ENCODE measurements at places on chromosomes 6 and 20. TPM values are rescaled to one million over a fixed set of nuclear protein-coding genes. Genes with fewer than 3 reads are reported as not detected.

GRCh38 chr20:58682656-58683531 lies 9.7 kb upstream of the NPEPL1 start:
- H3K36me3 ChIP-seq: no peaks in the 10 kb centered on the region
- H3K27ac ChIP-seq: no peak overlapping the region
- H3K4me1 ChIP-seq: no peaks in the 10 kb centered on the region
- no peaks in the 10 kb centered on the region for H3K27me3 ChIP-seq
- DNase-seq: no peak

DNA sequence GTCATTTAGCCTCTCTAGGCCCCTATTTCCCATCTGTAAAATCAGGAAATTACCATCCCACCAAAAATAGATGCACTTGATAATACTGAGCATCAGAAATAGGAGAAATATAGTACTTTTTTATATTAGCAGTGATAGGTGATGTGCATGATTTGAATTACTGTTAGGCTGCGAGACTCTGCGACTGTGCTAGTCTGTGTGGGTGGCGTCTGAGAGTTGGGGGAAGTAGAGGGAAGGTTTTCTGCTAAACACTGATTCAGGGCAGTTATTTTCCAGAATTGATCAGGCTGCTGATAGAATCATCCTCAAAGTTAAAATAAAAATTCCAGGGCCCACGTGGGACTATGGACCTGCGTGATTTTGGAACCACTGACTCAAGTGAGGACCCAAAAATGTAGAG lies 60.4 kb upstream of the ARMH2 start:
- no peak overlapping the region for H3K27ac ChIP-seq
- H3K4me3 ChIP-seq: no peak overlapping the region
- H3K36me3 ChIP-seq: no peaks in the 10 kb centered on the region
- H3K4me1 ChIP-seq: peaks cover 4% of the 10 kb centered on the region
- DNase-seq: no peak

DNA sequence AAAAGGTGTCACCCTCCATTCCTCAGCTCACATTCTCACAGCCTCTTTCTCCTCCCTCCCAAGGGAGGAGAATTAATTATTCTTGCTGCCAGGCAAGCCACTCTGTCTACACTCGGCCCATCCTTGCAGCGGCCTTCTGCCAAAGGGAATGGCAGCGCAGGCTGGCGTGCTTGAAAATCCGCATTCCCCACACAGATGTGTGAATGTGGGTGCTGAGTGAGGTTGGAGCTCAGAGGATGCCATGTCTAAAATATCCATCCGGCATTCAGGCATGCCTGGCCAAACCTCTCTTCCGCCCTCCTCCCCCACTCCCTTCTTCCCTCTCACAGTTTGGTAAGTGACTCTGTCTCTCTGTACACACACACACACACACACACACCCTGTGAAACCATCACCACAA lies 27.7 kb downstream of the PNPLA1 start:
- no peak overlapping the region for H3K27ac ChIP-seq
- no peak for DNase-seq
- no peaks in the 10 kb centered on the region for H3K36me3 ChIP-seq
- no peaks in the 10 kb centered on the region for H3K27me3 ChIP-seq
- peaks cover 6% of the 10 kb centered on the region for H3K4me1 ChIP-seq
- H3K4me3 ChIP-seq: no peak overlapping the region

- no peak overlapping the region for H3K4me3 ChIP-seq
- no peaks in the 10 kb centered on the region for H3K36me3 ChIP-seq
- H3K27me3 ChIP-seq: no peaks in the 10 kb centered on the region
- no peak for DNase-seq
Measured at GRCh38 chr6:109143191-109143590, 47.9 kb downstream of the CEP57L1 start.

GRCh38 chr6:18792866-18793265 lies 405.7 kb downstream of the RNF144B start:
- no peaks in the 10 kb centered on the region for H3K36me3 ChIP-seq
- no peaks in the 10 kb centered on the region for H3K4me1 ChIP-seq
- DNase-seq: no peak
- H3K4me3 ChIP-seq: no peak overlapping the region
- H3K27me3 ChIP-seq: no peaks in the 10 kb centered on the region

DNA sequence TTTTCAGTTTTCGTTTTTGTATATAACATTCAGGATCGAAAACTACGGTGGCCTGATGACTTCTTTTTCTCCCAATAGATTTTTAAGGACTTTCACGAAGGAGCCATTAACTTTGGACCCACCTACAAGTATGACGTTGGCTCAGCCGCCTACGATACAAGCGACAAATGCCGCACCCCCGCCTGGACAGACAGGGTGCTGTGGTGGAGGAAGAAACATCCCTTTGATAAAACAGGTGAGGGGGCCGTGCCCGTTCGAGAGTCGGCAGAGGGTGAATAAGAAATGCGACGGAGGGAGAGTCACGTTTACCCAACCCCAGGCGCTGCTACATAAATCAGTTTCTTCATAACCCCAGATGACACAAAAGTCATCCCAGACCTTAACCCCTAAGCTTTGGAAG lies 91.5 kb downstream of the SERAC1 start:
- no peaks in the 10 kb centered on the region for H3K27me3 ChIP-seq
- no peaks in the 10 kb centered on the region for H3K36me3 ChIP-seq
- no peak overlapping the region for H3K4me3 ChIP-seq
- no peak for DNase-seq

GRCh38 chr6:34888514-34888856 lies 570 bp upstream of the ANKS1A start:
- H3K36me3 ChIP-seq: no peaks in the 10 kb centered on the region
- no peak for DNase-seq
- H3K4me3 ChIP-seq: peak overlapping the region; percentile 88
- peak overlapping the region; percentile 75 for H3K27ac ChIP-seq
- H3K27me3 ChIP-seq: no peaks in the 10 kb centered on the region
- H3K4me1 ChIP-seq: peaks cover 5% of the 10 kb centered on the region

The UBE2C gene
- not detected for total RNA-seq

The UTRN gene
- 154 TPM for total RNA-seq

The PRKN gene
- 7.0 TPM for total RNA-seq

Measured in ovary (tissue), 10 donors.